Activated CD8-positive, alpha-beta memory T cell treated with anti-CD3 and anti-CD28 coated beads, Interleukin-2, amount 10 ng/mL, durations not matched to agents 7 days and 5 days (primary cell): ENCODE measurements at places on chromosomes 3 and 15. TPM values are rescaled to one million over a fixed set of nuclear protein-coding genes. Genes with fewer than 3 reads are reported as not detected.

MAP3K13 gene
- 9.9 TPM for total RNA-seq

CD86 gene
- 23.4 TPM for total RNA-seq

PIGBOS1 gene
- total RNA-seq: 13.2 TPM

MASP1 gene
- not detected for total RNA-seq

IL5RA gene
- not detected for total RNA-seq

OR5K4 gene
- total RNA-seq: not detected

ACOX2 gene
- not detected for total RNA-seq
